ENCODE measurements at places on chromosomes 5 and 9. TPM values are rescaled to one million over a fixed set of nuclear protein-coding genes. Genes with fewer than 3 reads are reported as not detected.

DNA sequence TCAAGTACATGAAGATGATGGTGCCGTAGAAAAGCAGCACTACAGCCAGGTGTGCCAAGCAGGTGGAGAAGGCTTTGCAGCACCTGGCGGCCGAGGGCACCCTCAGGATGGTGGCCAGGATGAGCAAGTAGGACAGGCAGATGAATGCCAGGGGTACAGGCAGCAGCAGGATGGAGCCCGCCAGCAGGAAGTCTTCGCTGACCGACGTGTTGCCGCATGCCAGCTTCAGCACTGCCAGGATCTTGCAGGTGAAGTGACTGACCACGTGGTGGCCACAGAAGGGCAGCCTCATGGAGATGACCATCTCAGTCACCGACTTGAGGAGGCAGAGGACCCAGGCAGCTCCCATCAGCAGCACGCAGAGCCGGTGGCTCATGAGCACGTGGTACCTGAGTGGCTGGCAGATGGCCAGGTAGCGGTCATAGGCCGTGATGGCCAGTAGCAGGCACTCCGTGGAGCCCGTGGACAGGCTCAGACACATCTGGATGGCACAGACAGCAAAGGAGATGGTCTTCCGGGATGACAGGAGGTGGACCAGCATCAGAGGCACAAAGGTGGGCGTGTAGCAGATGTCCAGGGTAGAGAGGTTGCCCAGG lies 482 bp downstream of the OR13J1 start:
- no peak for DNase-seq

DNA sequence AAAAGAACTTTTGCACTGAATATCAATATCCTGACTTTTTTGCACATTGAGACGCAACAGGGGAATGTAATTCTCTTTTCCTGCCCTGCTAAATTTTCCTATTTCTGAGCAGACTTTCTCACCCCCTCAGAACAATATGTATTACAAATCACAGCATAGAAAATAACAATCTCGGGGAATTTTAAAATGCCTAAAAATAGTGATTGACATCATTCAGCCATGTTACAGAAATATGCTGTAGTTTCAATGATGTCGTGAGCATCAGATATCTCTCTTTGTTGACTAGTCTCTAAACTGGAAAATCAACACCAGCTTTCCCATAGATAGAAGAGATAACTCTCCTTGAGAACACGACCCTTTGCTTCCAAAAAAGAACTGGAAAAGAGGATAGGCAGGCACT lies 166.7 kb downstream of the ZDHHC21 start:
- no peak for DNase-seq

- no peak for DNase-seq
Measured at GRCh38 chr9:127051881-127052595, 70.4 kb downstream of the ANGPTL2 start.

- peak; percentile 80 for DNase-seq
Measured at GRCh38 chr5:172740428-172741205, 30.4 kb downstream of the DUSP1 start.

DNA sequence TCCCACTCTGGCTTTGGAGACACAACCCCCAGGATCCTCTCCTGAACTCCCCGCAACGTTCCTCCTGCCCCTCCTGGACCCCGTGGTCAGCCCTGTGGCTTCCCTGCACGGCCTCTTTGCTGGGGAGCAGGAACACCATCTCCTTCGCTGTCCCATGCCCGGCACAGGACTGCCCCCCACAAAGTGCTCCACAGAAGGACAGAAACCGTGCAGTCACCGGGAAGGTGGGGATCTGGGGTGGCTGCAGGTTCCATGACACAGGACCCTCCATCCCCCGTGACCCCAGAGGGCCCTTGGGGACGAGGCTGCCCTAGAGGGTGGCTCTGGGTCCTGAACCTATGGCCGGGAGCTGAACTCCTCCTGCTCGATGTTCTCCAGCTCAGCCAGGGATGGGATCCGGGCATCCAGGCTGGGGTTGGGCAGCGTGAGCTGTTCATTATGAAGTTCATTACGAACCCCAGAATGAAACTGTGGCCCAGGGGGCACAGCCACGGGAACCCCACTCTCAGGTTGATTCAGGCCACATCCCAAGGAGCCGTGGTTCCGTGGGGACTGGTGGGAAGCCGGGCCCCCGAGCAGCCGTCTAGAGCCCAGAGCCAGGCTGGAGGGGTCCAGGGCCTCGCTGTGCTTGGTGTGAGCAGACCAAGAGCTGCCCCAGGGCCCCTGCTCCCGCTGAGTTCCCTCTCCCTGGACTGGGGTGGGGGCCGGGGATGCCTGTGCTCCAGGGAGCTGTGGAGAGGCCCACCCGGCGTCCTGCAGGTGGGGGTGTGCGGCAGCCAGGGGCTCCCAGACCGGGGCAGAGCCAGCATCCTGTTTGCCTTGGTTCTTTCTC lies 684 bp upstream of the SLC6A19 start:
- DNase-seq: no peak

- DNase-seq: peak; percentile 40
Measured at GRCh38 chr5:180670586-180671359, 21.4 kb upstream of the FLT4 start.

GRCh38 chr5:1251678-1252580 lies 26.7 kb downstream of the SLC6A18 start:
- DNase-seq: no peak

DNA sequence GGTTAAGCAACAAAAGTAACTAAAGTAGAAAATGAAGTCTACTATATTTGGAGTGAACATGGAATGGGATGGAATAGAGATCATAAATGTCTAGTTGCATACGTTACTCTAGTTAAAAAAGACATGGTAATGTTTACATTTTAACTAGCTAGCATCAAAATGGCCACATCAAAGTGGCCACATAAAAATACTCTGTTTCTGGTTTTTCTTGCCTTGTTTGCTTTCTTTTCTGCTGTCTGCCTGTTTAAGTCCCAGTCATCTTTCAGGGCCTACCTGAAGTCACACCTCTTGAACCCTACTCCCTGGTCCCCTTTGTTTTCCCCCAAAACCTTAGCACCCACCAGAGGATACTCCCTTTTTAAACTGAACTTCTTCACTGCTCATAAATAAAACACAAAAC lies 6.4 kb upstream of the KIF2A start:
- DNase-seq: no peak

The CDH12 gene
- polyA plus RNA-seq: not detected

The AGXT2 gene
- polyA plus RNA-seq: not detected

DNA sequence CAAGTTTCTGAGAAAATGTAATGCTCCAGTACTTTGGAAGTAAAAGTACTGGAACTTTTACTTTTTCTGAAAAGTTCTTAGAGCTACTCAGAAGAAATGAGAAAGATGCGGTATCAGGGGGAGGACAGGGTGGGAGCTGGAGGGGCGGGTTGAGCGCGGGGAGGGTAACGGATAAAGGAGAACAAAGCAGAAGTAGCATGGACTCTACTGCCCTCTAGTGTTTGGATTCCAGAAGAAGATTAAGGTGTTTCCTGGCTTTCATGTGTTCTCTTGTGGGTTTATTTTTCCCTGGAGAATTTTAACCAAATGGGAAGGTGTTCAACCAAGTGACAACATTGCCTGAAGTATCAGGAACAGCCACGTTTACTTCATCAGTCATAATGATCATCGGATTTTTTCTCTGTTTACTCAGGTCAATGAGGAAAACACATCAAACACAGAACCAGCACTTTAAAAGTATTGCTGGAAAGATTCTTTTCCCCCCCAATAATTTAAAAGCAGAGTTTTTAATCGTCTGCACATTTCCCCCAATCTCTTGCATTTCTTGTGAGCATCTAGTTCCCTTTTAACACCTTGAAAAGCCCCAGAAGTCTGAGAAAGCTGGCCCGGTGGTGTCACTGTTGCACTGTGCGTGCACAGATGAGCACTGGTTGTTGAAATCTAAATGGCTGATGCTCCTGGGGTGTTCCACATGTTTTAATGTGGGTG lies 190.6 kb downstream of the MPDZ start:
- DNase-seq: peak; percentile 70

DNA sequence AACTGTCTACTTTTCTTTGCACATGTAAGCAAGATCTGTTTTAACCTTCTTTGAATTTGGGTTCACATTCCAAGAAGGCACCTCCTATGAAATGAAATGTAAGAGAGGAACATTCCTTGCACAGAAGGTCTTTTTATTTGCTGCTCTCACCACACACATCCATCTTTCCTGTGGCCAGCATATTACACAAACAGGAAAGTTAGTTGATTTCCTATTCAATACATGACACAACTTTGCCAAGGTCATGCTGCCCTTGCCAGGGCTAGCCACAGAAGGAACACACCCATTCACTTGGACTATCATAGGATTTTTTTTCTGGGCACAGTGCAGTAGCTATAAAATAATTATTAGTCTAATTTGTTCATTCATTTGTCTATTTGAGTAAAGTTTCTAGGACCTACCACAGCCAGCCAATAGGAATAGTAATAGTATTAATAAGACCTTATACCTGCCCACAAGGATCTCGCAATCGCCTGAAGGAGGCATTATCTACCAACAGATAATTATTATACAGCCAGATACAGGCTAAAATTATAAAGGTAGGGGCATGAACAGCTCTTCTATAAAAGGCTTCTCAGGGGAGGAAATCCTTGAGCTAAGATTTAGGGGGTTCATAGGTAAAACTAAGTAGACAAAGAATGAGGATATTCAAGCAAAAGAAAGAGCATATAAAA lies 78.1 kb upstream of the NREP start:
- DNase-seq: no peak

GRCh38 chr5:38211354-38211710 lies 47.0 kb upstream of the EGFLAM start:
- DNase-seq: no peak

GRCh38 chr9:93969328-93969661 lies 14.1 kb upstream of the BARX1 start:
- DNase-seq: no peak

The LHX3 gene
- not detected for polyA plus RNA-seq

- DNase-seq: peak; percentile 62
Measured at GRCh38 chr5:141512390-141512910, 23.6 kb downstream of the PCDHGC5 start.

The PHF24 gene
- not detected for polyA plus RNA-seq

- DNase-seq: no peak
Measured at GRCh38 chr9:4272126-4272525, 27.7 kb downstream of the GLIS3 start.

- peak; percentile 62 for DNase-seq
Measured at GRCh38 chr5:39399135-39400036, 25.4 kb downstream of the DAB2 start.

- no peak for DNase-seq
Measured at GRCh38 chr5:1907616-1908015, 24.9 kb upstream of the IRX4 start.

The ADRB2 gene
- polyA plus RNA-seq: 0.50 TPM
